CD4-positive, alpha-beta memory T cell (primary cell): ENCODE measurements at places on chromosomes 2 and 18. TPM values are rescaled to one million over a fixed set of nuclear protein-coding genes. Genes with fewer than 3 reads are reported as not detected.

- H3K4me1 ChIP-seq: no peaks in the 10 kb centered on the region
- DNase-seq: no peak
- no peaks in the 10 kb centered on the region for H3K27me3 ChIP-seq
- no peak overlapping the region for H3K27ac ChIP-seq
- no peaks in the 10 kb centered on the region for H3K36me3 ChIP-seq
These were observed 5.1 kb upstream of the MARCO start for GRCh38 chr2:118936936-118937335.

DNA sequence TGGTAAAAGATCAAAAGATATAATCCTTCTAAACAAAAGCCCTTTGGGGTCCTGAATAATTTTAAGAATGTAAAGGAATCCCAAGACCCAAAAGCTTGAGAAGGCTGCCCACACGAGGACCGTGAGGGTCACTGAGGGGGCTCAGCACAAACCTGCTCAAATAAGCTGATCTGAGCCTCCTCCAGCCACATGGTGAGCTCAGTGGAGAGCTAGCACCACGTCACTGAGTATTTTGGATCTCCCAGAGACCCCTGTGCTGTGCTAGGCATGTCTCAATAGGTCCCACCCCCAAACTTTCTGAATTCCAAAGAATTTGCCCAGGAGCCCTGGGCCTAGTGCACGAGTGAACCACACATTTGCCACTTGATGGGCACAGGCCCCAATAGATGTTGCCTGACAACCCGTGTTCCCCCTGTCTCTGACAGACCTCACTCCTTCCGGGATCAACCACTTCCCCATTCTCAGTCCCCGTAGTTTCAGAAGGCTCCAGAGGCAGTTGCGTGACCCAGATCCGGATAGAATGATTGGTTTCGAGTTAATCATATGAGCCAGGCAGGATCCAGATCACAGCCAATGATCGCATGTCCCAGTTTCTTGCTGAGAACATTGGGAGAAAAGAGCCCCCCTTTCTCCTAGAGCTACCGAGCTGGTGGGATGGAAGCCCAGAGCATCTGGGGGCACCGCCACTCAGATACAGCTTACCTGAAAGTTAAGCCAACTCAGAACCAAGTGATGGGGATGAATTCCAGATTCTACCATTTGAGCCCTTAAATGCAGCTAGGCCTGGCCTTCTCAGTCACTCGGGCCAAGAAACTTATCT lies 203.8 kb downstream of the TNS1 start:
- H3K36me3 ChIP-seq: no peaks in the 10 kb centered on the region
- no peak overlapping the region for H3K4me3 ChIP-seq
- H3K27ac ChIP-seq: no peak overlapping the region

DNA sequence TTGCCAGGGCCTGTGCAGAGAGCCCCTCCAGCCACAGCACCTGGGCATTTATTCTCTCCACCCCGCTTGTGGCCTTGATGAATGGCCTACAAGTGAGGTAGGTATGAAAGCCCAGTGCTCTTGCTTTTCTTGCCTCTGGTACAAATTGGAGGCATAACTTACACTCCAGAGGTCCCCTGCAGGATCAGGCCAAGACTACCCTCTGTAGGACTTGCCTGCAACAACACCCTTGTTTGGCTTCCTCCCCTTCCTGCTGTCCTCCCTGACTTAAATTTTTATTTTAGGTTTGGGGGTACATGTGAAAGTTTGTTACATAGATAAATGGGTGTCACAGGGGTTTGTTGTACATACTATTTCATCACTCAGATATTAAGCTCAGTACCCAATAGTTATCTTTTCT lies 95.7 kb downstream of the CDC42EP3 start:
- no peak overlapping the region for H3K27ac ChIP-seq
- no peak overlapping the region for H3K4me3 ChIP-seq
- no peaks in the 10 kb centered on the region for H3K4me1 ChIP-seq
- no peaks in the 10 kb centered on the region for H3K27me3 ChIP-seq
- DNase-seq: no peak

DNA sequence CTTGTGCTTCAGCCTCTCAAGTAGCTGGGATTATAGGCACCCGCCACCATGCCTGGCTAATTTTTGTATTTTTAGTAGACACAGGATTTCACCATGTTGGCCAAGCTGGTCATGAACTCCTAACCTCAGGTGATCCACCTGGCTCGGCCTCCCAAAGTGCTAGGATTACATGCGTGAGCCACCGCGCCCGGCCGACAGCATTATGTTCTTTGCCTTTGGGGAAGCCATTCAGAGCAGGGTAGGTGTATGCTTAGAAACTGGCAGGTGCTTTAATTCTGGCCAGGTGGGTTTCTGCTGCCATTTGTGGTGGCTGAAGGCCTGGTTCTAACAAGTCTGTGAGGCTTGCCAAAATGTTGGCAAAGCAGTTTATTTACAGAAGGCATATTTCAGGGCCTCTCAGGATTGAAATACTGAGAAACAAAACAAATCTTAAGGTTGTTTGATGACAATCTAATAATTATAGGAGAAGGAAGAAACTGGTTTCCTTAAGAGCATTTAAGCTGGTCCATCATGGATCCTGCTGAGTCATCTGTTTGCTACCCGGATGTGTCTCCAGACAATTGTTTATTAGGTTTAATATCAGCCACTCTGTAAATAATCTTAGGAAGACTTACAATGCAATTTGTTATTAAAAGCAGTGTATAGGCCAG lies 16.0 kb downstream of the SLC20A1 start:
- H3K4me3 ChIP-seq: no peak overlapping the region
- H3K4me1 ChIP-seq: peaks cover 32% of the 10 kb centered on the region
- H3K36me3 ChIP-seq: peaks cover 51% of the 10 kb centered on the region
- no peak for DNase-seq

- H3K27ac ChIP-seq: no peak overlapping the region
- DNase-seq: no peak
- H3K4me3 ChIP-seq: no peak overlapping the region
- H3K4me1 ChIP-seq: no peaks in the 10 kb centered on the region
- no peaks in the 10 kb centered on the region for H3K36me3 ChIP-seq
- H3K27me3 ChIP-seq: no peaks in the 10 kb centered on the region
These were observed 158.8 kb upstream of the ZEB2 start for GRCh38 chr2:144678736-144679135.

- H3K36me3 ChIP-seq: no peaks in the 10 kb centered on the region
- H3K4me1 ChIP-seq: no peaks in the 10 kb centered on the region
- DNase-seq: no peak
- H3K27ac ChIP-seq: no peak overlapping the region
These were observed 240.7 kb downstream of the TGIF1 start for GRCh38 chr18:3690764-3691066.

DNA sequence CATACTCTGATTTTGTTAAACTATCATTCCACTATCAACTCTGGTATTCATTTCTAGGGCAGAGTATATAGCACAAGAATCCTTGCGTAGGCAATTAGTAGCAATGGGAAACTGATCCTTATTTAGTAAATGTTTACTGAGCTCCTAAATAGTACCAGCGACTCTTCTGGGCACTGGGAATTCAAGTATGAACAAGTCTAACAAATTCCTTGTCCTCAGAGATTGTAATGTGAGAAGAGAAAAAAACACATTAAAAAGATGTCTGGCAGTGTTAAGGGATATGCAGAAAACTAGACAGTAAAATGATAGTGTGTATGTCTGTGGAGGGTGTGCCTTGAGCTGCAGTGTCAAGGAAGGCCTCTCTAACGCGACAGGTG lies 721 bp downstream of the METTL5 start:
- peak overlapping the region; percentile 66 for H3K27ac ChIP-seq
- peaks cover 51% of the 10 kb centered on the region for H3K4me1 ChIP-seq
- peaks cover 1% of the 10 kb centered on the region for H3K36me3 ChIP-seq
- peak overlapping the region; percentile 88 for H3K4me3 ChIP-seq
- no peaks in the 10 kb centered on the region for H3K27me3 ChIP-seq

DNA sequence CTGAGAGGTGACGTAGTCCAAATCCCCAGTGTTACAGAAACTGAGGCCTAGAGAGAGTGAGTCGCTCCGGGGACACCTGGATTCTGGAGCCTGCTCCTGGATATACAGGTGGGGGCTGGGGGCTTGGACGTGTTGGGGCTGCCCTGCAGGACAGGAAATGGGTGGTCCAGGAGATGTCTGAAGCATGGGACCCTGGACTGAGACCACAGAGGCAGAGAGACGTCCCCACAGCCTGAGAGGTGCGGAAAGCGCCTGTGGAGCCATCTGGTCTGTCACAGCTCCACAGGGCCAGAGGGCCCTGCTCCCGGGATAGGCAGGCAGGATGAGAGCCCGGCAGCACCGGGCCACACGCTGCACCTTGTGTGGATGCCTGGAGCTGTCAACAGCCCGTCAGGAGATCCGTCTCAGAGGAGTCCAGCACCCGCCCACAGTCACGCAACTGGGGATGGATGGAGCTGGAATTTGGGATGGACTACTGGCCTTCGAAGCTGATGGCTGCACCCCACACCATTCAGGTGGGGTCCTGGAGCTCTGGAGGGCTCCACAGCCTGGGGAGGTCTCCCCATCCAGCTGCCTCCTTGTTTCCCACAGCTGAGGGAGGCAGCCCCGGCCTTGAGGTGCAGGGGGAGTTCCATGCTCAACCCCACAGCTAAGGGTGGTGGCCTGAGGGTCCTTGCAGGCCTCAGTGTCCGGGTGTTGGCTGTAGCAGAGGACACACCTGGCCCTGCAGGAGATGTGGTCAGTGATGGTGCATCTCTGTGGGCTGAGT lies 303.0 kb downstream of the NDUFA10 start:
- H3K27me3 ChIP-seq: no peaks in the 10 kb centered on the region
- no peak for DNase-seq
- no peak overlapping the region for H3K4me3 ChIP-seq
- no peaks in the 10 kb centered on the region for H3K4me1 ChIP-seq
- H3K36me3 ChIP-seq: no peaks in the 10 kb centered on the region

DNA sequence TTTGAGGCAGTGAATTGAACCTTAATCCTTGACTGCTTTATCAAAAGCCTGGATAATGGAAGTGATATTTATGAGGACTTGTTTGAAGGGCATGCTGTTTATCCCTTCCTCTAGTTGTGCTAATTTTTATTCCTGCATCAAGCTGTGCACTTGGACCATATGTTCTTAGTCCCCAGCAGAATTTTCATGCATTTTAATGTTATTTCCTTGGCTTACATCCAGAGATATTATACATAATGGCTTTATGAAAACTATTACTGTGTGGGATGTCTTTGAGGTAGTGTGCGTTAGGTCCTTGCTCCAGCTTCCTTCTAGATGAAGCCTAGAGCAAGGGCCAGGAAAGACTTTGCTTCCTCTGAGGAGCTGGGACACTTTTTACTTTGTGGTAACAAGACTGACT lies 378.4 kb downstream of the LPIN1 start:
- no peaks in the 10 kb centered on the region for H3K27me3 ChIP-seq
- peaks cover 29% of the 10 kb centered on the region for H3K4me1 ChIP-seq
- no peak overlapping the region for H3K4me3 ChIP-seq

DNA sequence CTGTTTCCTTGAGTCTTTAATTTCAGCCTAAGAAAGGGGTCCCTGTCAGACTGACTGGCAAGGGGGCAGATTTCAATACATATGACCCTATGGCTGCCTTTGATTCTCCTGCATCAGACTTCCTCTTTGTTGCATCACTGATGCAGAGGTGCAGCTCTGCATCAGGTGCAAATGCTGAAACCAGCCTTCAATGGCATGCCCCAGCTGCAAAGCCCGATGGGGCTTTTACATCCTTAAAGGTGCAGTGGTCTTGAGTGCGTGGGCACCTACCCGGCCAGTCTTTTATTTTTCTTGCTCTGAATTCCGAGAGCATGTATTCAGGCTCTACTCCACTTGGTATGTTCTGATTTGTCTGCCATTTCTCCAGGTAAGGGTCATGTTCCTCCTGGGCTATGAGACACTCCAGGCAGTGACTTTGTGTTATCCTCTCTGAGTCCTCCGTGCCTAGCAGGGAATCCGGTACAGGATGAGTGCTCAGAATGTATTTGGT lies 169.5 kb downstream of the MYCN start:
- H3K27ac ChIP-seq: no peak overlapping the region
- no peaks in the 10 kb centered on the region for H3K4me1 ChIP-seq
- H3K36me3 ChIP-seq: no peaks in the 10 kb centered on the region
- no peaks in the 10 kb centered on the region for H3K27me3 ChIP-seq
- no peak overlapping the region for H3K4me3 ChIP-seq

- no peak overlapping the region for H3K27ac ChIP-seq
- no peaks in the 10 kb centered on the region for H3K36me3 ChIP-seq
- no peak overlapping the region for H3K4me3 ChIP-seq
- no peaks in the 10 kb centered on the region for H3K4me1 ChIP-seq
- DNase-seq: no peak
These were observed 689.4 kb upstream of the FANCL start for GRCh38 chr2:58930537-58930936.

DNA sequence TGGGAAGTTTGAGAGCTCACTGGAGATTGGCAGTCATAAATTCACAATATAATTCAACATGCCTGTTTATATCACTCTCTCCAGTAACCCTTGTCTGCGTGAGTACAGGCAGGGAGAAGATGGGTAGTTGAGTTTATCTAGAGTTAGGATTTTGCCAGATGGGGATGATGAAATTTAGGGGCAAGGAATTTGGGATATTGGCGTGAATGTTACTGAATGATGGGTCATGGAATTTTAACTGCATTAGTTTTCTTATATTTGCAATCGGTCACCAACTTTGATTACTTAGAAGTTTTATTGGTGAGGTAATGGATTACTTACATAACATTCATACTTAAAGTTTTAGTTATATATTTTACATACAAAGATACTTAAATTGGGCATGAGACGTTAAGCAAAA lies 35.1 kb downstream of the SANBR start:
- DNase-seq: no peak
- H3K27me3 ChIP-seq: no peaks in the 10 kb centered on the region

GRCh38 chr2:136255127-136255526 lies 137.2 kb upstream of the CXCR4 start:
- peaks cover 5% of the 10 kb centered on the region for H3K4me1 ChIP-seq
- no peak for DNase-seq
- H3K36me3 ChIP-seq: no peaks in the 10 kb centered on the region
- H3K27me3 ChIP-seq: no peaks in the 10 kb centered on the region
- H3K4me3 ChIP-seq: no peak overlapping the region
- H3K27ac ChIP-seq: no peak overlapping the region

- H3K27ac ChIP-seq: no peak overlapping the region
- no peaks in the 10 kb centered on the region for H3K4me1 ChIP-seq
- H3K27me3 ChIP-seq: no peaks in the 10 kb centered on the region
- DNase-seq: no peak
These were observed 558.3 kb upstream of the KLHL29 start for GRCh38 chr2:22826703-22827102.

- no peak for DNase-seq
- no peaks in the 10 kb centered on the region for H3K4me1 ChIP-seq
- no peak overlapping the region for H3K4me3 ChIP-seq
These were observed 388.3 kb downstream of the NR4A2 start for GRCh38 chr2:155944218-155944617.

The AOX1 gene
- total RNA-seq: not detected

The DNAH7 gene
- not detected for total RNA-seq

The SLC9A4 gene
- total RNA-seq: not detected

The FSHR gene
- not detected for total RNA-seq

The SF3B6 gene
- total RNA-seq: 50.0 TPM

The ZNF385B gene
- not detected for total RNA-seq

The TRIM54 gene
- total RNA-seq: not detected

The RGPD6 gene
- 42.7 TPM for total RNA-seq
